NCI-H2029 (cell line): ENCODE measurements at places on chromosomes 7 and 10.

DNA sequence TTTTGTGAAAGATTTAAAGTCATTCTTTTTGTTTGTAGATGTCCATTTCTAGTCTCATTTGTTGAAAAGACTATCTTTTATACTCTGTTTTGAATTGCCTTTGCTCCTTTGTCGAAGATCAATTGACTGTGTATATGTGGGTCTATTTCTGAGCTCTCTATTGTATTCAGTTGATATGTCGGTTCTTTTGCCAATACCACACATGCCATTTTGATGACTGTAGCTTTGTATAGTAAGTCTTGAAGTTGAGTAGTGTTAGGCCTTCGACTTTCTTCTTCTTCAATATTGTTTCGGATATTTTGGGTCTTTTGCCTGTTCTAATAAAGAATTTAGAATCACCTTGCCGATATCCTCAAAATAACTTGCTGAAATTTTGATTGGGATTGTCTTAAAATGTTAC lies 104.5 kb downstream of the CCSER2 start:
- DNase-seq = no peak

- no peak for DNase-seq
These were observed 218.1 kb downstream of the WDR11 start for GRCh38 chr10:121069061-121069850.

GRCh38 chr10:11446133-11446532 lies 165.3 kb downstream of the USP6NL start:
- no peak for DNase-seq

DNA sequence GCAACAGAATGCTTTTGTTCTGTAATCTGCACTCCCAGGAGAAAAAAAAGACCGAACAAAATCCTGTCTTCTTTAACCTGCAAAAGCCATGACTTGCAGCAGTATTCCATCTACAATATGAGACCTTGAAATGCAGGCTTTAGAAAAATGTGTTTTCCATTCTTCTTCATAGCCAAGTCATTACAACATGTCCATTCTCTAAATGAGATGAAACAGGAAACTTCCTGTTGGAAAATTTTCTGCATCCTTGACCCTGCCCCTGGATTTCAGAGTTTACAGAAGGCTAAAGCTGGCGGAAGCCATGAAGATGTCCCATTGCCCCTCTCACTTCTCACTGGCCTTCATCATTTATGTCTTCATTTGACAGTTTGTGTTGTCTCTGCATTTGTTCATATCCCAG lies 546.4 kb downstream of the TNS3 start:
- no peak for DNase-seq

GRCh38 chr10:8539056-8539455 lies 484.6 kb downstream of the GATA3 start:
- no peak for DNase-seq

DNA sequence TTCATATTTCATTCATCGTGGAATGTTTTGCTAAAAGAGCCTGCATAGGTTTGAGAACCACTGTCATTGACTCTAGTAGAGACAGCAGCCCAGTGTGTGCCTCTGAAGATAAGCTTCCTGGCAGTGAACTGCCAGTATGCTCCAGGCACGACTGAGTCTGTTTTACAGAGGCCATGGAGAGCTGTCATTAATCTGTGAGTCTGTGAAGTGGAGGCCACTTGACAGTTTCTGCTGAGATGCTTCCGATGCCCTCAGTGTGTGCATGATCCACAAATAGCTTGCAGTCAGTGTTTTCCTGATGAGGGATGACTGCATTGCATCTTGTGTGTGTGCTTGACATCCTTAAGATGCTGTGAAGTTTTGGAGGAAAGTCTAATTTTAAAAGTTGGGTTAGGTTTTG lies 162.2 kb downstream of the PFKFB3 start:
- DNase-seq = no peak

- no peak for DNase-seq
These were observed 403.1 kb downstream of the SFMBT2 start for GRCh38 chr10:7007600-7008190.

DNA sequence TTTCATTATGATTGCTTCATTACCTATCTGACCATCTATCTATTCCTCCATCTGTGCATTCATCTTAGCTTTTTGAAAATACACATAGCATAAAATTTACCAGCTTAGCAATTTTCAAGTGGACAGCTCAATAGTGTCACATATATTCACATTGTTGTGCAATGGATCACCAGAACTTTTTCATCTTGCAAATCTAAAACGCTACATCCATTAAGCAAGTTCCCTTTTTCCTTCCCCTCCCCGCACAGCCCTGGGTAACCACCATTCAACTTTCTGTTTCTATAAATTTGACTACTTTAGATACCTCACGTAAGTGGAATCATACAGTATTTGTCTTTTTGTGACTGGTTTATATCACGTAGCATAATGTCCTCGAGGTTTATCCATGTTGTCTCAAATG lies 78.0 kb upstream of the ADRB1 start:
- no peak for DNase-seq

GRCh38 chr10:110650265-110650668 lies 6.1 kb downstream of the RBM20 start:
- no peak for DNase-seq

GRCh38 chr10:21528236-21529031 lies 3.0 kb upstream of the SKIDA1 start:
- no peak for DNase-seq

- peak; percentile 19 for DNase-seq
These were observed 151.6 kb downstream of the KIAA1217 start for GRCh38 chr10:24360282-24361127.

- no peak for DNase-seq
These were observed 236.9 kb downstream of the REEP3 start for GRCh38 chr10:63758080-63758479.

DNA sequence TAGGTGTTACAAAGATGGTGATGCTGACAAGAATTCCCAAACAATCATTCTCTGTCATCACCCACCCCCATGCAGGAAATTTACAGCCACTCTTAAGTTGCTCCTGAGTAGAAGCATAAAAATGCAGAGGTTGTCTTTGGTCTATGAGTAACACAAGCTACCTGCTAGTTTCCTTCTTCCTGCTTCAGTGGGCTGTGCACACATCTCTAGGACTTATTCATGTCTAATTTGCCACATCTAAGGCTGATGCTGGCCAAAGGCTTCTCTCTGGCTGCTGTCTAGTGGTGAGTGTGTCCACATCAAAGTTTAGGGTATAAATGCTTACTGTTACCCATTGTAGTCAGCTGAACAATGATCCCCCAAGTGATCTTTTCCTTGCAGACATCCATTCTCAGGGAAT lies 662.5 kb downstream of the TYW1 start:
- DNase-seq = no peak
